ENCODE measurements at places on chromosomes 7 and 10.

DNA sequence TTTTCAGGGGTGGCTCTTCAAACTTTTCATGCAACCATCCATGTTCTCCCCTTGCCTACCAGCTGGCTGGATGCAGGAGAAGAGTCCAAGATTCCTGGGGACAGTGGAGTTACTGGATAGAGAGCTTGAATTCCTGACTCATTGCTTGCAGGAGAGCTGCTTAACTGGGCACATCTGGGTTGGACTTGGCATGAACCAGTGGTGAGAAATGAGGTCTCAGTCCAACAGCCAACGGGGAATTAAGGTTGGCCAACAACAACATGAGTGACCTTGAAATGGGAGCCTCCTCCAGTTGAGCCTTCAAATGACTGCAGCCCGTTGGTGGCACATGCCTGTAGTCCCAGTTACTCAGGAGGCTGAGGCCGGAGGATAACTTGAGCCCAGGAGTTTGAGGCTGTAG is 58.1 kb upstream of the OPN4 start:
- DNase-seq: no peak

DNA sequence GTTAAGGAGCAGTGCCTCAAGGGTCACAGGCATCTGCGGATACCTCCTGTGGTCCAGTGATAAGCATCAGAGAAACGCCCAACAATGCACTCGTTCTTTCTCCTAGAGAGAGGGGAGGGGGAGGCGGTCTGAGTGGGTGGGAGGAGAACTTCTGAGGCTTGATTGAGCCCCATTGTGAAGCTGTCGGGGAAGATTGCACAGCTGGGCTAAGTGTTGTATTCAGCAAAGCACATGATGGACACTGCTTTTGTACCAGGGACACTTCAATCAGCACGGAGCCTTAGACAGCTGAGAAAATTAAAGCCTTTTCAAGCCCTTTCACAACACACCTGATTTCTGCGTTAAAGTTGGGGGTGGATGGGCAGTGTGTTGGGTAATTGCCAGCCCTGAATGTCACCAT is 230.3 kb upstream of the GHITM start:
- DNase-seq: no peak

GRCh38 chr10:102120991-102121738 is 997 bp upstream of the LDB1 start:
- DNase-seq: no peak

DNA sequence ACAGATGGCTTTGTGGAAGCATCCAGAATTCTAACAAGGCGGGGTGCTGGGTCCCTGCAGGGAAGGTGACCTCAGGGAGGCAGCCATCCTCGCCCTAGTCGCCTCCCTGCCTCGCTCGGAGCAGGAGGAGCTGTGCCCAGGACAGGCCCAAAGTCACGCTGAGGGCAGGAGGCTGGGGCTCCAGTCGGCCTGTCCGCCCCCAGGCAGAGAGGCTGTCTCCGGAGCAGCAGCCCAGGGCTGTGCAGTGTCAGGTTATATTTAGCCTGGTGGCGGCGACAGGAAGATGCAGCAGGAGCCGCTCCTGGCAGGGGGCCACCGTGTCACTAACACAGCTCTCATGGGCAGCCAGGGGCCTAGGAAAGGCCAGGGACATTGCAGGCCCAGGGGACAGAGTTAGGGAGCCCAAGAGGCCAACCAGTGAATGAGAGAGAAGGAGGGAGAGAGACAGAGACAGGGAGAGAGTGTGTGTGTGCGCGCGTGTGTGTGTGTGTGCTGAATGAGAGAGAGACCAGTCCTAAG is 13.5 kb downstream of the KCNH2 start:
- no peak for DNase-seq

DNA sequence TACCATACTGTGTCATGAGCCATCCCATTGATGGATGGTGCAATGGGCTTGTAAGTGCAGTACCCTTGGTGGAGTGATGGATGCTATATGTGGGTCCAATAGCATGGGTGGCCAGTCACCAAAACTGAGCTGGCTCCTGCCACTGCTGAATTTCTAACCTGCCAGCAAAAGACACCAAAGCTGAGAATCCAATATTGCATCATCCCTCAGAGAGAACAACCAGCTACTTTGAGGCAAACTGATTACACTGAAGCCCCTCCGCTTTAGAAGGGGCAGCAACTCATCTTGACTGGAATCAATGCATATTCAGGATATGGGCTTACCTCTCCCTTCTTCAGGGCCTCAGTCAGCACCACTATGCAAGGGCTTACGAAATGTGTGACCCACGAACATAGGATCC is 211.6 kb downstream of the DGKI start:
- no peak for DNase-seq

DNA sequence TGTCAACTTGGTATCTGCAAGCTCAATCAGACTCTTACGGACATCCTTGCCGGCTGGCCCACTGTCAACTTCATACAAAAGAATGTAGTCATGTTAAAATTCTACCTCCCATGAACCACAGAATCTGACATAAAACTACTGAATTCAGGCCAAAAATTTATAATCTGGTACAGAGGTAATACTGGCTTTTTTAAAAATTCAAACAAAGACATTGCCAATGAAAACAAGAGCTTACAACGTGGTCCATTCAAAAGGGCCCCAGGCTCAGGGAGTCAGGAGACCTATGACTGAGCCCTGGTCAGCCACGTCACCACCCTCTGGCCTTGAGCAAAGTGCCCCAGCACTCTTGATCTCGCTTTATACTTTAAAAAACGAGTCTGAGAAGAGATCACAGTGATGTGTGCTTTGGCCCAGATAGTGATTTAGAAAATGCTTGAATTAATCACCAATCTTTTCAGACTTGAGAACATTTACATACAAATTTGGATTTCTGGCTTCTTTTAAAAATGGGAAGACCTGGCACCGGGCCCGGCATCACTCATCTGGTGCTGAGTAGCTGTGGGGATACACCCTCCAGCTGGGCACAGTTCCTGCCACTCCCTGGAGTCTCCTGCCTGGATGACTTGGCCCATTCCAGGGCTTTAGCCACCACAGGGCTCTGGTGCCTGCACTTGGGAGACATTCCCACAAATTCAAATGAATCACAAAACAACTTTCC is 94.1 kb downstream of the PIP4K2A start:
- DNase-seq: peak; percentile 47

GRCh38 chr7:151924508-151924907 is 31.7 kb upstream of the GALNTL5 start:
- DNase-seq: no peak

GRCh38 chr7:28433699-28434219 is 21.4 kb downstream of the CREB5 start:
- no peak for DNase-seq

GRCh38 chr10:127442220-127442525 is 106.9 kb upstream of the NPS start:
- no peak for DNase-seq

GRCh38 chr7:143284591-143285469 is at the start of gene TMEM139:
Gene TMEM139, plus strand, starts transcription at chr7:143284958. Its CDS starts 1,000 bp downstream, at chr7:143285958.
- DNase-seq: no peak

- no peak for DNase-seq
These were observed 42.1 kb downstream of the NOD1 start for GRCh38 chr7:30436518-30436917.

DNA sequence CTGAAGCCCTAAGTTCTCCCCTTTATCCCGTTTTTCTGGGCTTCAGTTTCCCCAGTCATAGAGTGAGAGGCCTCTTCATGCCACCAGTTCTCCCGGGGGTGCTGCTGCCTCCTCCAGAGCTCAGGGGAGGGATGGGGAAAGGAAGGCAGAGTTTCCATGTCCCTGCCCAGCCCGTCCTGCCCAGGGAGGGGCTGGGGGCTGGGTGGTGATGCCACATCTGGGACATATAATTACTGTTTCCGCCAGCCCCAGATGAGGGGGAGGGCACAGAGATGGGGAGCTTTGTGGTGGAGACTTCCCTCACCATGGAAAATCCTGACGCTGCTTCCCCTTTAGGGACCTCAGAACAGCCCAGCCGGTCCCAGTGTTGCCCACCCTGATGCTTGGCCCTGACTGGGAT is 4.1 kb downstream of the AQP1 start:
- DNase-seq: no peak

- DNase-seq: no peak
These were observed 27.0 kb downstream of the ADRB1 start for GRCh38 chr10:114070710-114071109.

DNA sequence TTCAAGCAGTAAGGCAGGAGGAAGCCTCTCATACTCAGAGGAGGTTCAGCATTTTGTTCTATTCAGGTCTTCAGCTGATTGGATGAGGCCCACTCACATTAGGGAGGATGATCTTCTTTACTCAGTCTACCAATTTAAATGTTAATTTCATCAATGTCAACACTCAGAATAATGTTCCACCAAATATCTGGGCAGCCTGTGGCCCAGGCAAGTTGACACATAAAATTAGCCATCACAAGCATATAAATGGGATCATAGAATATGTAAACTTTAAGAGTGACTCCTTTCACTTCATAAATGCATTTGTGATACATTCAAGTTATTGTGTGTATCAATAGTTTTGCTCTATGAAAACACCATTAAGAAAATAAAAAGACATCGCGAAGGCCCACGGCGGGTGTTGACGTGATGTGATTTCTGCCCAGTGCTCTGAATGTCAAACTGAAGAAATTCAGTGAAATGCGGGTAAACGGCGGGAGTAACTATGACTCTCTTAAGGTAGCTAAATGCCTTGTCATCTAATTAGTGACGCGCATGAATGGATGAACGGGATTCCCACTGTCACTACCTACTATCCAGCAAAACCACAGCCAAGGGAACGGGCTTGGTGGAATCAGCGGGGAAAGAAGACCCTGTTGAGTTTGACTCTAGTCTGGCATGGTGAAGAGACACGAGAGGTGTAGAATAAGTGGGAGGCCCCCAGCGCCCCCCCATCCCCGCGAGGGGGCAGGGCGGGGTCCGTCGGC is 536.1 kb upstream of the AUTS2 start:
- DNase-seq: no peak

- DNase-seq: peak; percentile 37
These were observed 543.1 kb downstream of the CNTNAP2 start for GRCh38 chr7:146659732-146660131.

DNA sequence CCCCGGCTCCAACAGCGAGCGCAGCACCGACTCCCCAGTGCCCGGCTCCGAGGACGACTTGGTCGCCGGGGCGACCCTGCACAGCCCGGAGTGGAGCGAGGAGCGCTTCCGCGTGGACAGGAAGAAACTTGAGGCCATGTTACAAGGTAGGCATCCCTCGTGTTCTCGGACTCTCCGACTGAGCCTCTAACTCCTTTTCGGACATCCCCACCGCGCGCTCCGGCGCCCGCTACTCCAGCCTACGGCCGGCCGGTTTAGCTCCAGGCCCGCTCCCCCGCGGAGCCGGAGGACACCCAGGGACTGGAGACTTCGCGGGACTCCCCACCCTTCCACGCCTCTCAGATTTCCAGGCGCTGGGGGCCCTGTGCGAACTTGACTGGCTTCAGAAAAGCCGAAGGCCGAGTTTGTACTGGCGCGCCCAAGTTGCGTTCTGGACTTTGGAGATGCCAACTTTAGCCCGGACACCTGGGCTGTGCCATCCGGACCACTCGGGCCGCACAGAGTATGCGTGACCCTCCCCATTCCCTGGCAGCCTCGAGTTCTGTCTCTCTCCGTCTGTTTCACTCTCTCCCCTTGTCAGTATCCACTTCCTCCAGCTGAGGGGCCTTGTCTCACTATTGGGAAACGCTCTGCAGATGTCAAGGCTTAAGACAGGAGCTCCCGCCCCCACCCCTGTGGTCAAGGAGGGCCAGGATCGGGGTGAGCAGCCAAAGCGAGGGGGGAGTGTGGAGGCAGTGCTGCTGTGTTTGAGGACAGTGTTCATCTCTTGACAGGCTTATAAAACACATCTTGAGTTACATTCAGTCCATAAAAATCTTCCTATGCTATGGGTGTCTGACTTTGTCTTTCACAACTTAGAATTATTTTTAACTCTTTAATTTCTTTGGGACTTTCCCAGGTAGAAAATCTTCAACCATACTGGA is 777 bp downstream of the BICC1 start:
- no peak for DNase-seq

DNA sequence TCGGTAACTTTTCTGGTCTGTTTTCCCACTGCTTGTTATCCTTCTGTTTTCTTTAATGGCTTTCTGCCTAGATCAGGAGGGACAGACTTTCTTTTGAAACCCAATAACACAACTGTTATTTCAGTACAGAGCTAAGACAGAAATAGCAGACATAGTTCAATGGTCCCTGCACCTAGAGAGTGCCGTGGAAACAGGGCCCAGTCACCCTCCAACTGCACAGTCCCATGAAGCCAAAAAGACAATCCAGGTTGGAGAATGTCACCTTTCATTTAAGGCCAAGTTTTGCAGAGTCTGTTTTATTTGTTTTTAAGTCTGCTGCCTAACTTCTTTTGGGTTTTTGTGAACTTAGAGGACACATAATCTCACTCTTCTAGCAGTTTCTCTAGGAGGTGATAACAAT is 2.5 kb downstream of the AIMP2 start:
- DNase-seq: no peak

GRCh38 chr10:63286340-63286739 is 153.2 kb downstream of the NRBF2 start:
- no peak for DNase-seq

DNA sequence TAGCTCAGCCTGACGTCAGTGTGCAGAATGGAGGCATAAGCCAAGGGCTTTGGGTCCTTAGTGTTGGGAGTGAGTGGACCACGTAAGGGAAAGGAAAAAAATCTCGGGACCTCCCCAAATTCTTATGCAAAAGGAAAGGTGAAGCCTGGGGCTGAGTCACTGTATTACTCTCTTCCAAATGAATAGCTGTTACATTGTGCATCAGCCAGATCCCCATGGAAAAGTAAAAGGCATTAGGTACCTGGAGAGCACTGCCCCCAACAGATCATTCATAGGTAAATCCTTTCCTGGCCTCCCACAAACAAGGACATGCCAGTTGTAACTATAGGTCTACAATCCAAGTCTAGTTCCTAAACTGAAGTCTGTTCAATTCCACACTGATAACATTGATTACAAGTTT is 170.5 kb downstream of the C1GALT1 start:
- no peak for DNase-seq

DNA sequence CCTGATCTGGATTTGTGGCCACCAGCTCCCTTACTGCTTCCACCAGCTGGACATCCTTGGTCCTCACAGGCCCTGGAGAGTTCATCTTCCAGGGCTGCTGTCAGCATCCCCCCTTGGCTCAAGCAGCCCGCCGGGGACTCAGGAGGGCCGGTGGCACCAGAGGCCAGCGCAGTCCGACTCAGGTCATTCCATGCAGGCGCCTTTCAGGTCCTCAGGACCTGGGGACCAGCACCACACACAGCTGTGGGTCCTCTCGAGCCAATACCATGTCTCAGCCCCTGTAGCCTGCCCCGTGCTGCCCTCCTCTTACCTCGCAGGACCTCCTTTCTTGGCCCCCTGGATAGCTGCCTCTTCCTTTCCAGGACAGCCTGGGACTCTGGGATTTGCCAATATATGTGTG is 145.5 kb downstream of the BMS1 start:
- DNase-seq: no peak

All from NCI-H1105 (cell line).